ENCODE measurements at places on chromosomes 1 and 21.

- DNase-seq = peak; percentile 77
Measured at GRCh38 chr1:109667452-109668122, at the start of gene GSTM2. TSS of gene GSTM2 (plus strand) at chr1:109668057. CDS start at chr1:109668116, 59 bp downstream.

GRCh38 chr1:13825033-13825432 lies 125.0 kb downstream of the PRDM2 start:
- no peak for DNase-seq

- DNase-seq = no peak
Measured at GRCh38 chr1:172601046-172601630, 57.8 kb upstream of the FASLG start.

GRCh38 chr21:45377866-45378257 lies 27.1 kb upstream of the COL18A1 start:
- no peak for DNase-seq

DNA sequence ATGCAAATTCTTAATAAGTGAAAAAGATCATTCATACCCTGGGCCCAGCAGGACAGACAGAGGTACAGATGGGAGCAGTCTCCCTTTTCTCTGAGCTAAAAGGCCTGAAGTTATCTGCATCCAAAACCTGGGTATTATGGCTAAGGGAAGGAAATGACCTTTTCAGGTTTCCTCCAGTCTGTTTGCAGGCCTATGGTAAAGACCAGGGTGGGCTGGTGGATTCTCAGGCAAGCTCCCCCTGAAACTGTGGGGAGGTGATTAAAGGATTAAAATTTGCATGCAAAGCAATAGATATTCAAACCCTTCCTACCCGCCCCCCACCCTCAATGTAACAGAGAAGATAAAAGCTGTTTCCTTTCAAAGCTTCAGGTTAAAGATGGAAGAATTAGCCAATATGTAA lies 471.8 kb upstream of the RUNX1 start:
- DNase-seq = no peak

GRCh38 chr1:162782671-162783070 lies 7.8 kb upstream of the HSD17B7 start:
- DNase-seq = no peak

DNA sequence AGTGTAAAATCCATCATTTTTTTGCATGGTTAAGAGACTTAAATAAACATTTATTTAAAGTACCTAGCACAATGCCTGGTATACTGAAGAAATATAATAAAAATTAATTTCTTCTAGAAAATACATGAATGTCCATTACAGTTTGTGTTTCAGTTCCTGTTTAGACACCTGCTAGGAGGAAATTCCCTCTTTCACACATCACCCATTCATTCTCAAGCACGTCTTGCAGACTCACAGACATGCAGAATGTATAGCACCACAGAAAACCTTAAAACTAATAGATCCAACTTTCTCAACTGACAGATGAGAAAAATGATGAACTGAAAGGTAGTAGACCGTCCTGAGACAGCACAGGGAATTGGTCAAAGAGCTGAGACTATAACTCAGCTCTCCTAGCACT lies 172.2 kb upstream of the C8B start:
- DNase-seq = no peak

GRCh38 chr1:4106731-4107130 lies 206.7 kb upstream of the C1orf174 start:
- no peak for DNase-seq

DNA sequence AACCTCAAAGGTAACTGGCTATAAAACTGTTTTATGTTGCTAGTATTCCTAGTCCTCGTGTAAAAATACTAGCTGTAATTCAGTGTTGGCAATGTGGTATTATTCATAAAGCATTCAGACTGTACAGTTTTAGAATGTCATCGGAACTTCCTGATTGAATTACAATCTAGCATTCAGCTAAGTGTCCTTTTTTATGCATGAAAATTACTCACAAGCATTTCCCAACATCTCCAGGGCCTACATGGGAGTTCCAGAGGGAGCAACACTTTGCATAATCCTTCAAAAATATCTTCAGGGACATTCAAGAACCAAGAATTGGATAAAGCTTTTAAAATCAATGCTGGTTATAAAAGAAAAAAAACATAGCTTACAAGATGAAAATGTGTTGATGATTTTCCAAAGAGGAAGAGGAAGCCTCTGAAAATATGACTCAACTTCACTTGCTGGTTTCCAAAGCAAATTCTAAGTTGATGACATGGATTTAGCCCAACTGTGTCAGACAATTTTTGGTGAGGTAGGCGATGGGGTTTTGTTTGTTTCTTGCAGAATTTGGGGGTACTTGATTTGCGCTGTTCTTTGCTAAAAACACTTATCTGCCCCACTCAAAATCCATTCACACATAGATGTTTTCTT lies 137.8 kb downstream of the SLC44A5 start:
- DNase-seq = no peak

GRCh38 chr1:55214934-55215193 lies 300 bp downstream of the USP24 start:
- no peak for DNase-seq

GRCh38 chr1:33085332-33085731 lies 4.4 kb downstream of the AZIN2 start:
- no peak for DNase-seq

GRCh38 chr1:48978413-48978812 lies 201.7 kb upstream of the BEND5 start:
- DNase-seq = no peak

GRCh38 chr1:3727042-3727824 lies 25.0 kb upstream of the CCDC27 start:
- no peak for DNase-seq

GRCh38 chr1:89719502-89720306 lies 86.8 kb downstream of the LRRC8C start:
- no peak for DNase-seq

- DNase-seq = no peak
Measured at GRCh38 chr1:158021721-158022120, 28.3 kb downstream of the KIRREL1 start.

DNA sequence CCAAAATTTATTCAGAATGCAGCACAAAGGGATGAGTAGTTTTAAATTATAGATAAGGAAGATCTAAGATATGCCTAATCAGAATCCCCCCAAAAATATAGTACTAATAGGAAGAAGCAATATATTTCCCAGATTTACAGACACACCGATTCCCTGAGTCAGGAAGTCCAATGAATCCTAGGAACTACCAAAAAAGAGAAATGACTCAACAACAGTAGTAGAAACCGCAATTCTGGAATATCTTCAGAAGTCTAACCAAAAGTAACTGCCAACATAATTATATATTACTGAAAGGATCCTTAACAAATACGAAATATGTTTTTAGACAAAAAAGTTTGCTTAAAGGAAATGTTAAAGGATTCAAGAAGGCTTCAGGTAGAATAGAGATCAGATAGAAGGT lies 10.3 kb downstream of the AHCTF1 start:
- no peak for DNase-seq

GRCh38 chr1:1755852-1756251 lies 22.4 kb downstream of the NADK start:
- DNase-seq = no peak

- peak; percentile 30 for DNase-seq
Measured at GRCh38 chr1:227437495-227438008, 119.3 kb upstream of the CDC42BPA start.

GRCh38 chr1:87295445-87296110 lies 33.1 kb upstream of the LMO4 start:
- DNase-seq = no peak

DNA sequence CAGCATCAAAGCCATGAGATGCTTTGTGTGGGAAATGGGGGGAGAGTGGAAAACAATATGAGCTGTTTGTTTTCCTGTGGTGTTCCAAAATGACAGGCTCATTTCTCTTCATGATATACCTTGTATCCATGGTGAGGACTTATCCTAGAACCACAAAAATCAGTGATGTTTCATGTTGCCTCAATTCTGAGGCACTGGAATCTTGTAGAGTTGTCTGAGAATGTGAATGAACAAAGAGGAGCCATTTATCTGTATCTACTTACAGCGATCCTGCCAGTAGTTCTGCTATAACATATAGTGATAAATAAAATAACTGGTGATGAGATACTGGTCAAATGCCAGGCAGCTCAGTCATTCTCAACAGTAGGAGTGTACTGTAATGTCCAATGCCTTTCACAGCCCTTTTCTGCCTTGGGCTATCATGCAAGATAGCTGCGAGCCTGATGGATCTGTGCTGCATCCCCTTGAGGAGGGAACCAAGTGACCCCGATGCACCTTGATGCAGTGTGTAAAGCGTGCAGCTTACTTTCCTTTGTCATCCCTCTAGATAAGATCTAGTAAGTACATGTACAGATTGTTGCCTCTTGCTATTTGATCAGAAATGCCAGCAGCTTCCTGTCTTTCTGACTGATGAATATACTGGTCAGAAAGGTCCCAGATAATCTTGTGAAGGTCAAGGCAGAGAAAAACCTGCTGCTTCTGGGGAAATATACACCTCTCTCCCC lies 52.8 kb downstream of the SLC44A3 start:
- DNase-seq = no peak

DNA sequence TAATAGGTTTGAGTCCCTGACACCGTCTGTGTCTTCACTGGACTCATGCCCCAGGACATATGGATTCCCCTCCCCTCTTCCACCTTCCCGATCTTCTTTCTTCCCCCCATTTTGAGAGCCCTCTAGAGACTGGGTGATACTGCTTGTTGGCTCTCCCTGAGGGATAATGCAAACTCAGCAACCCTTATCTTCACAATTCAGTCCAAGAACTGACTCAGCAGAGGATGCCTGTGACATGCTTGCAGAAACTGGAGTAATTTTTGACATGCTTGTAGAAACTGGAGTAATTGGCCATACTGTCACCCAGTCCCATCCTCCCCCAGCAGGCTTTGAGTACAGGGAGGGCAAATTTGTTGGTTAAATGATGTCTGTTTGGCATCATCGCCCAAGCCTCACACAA lies 127.6 kb upstream of the CTTNBP2NL start:
- no peak for DNase-seq

- DNase-seq = no peak
Measured at GRCh38 chr1:215185067-215185620, 102.6 kb downstream of the KCNK2 start.

DNA sequence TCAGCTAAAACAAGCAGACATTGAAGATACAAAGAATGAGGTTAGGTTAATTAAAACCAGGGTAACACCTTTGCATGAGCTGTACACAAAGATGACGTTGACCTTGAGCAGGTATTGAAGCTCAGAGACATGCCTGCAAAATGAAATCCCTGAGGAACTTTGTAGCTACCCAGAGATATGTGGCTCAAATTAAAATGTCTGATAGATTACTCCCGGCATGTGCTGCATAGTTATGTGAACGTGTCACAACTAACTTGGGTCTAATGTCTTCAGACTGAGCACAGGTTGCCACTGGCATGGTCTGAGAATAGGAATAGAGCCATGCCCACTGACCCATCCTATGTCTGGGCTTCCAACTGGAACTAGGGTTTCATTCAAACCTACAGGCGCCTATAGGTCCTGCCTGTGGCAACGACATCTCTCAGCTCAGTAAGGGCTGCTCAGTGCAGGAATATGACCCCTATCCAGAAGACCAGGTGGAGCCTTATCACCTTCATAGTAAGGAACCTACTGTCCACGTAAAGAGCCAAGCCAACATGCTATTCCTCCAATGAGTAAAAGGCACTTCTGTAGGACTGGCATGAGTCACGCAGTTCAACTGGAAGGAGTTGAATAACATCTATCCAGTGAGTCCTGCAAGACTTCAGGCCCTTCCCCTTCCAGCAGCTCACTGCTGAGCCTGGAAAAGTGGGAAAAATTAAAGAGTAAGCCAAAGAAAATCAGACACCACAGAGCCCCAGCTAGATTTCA lies 60.7 kb downstream of the PRKAB2 start:
- DNase-seq = no peak

DNA sequence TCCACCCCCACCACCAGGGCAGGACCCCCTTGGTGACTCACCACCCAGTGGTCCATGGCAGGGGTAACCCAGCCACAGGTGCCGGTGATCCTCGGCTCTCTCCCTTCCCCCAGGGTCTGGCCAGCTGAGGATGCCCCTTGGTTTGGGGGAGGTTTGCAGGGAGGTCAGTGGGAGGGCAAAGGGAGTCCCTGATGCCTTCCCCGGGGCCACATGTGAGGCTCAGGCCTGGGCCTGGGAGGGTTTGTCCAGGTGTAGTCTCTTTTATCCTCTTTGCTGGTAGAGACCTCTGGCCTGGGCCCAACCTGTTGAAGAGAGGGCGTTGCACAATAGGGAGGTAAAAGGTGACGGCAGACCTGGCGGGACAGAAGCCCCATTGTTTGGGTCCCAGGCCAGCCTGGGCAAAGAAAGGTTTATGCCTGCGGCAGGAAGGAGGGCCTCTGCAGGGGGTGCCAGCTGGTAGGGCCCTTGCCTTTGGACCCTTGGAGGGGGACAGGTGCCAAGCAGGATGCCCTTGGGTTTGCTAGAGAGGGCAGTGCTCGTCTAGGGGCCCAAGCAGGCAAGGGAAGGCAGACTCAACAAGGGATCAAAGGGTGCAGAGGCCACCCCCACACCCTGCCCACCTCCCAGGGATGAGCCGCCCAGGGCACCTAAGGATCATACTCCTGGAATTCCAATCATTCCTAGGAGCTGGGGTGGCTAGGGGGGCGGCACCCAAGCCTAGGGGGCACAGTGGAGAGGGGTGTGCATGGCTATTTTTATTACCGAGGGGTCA lies 760 bp upstream of the TINAGL1 start:
- no peak for DNase-seq

DNA sequence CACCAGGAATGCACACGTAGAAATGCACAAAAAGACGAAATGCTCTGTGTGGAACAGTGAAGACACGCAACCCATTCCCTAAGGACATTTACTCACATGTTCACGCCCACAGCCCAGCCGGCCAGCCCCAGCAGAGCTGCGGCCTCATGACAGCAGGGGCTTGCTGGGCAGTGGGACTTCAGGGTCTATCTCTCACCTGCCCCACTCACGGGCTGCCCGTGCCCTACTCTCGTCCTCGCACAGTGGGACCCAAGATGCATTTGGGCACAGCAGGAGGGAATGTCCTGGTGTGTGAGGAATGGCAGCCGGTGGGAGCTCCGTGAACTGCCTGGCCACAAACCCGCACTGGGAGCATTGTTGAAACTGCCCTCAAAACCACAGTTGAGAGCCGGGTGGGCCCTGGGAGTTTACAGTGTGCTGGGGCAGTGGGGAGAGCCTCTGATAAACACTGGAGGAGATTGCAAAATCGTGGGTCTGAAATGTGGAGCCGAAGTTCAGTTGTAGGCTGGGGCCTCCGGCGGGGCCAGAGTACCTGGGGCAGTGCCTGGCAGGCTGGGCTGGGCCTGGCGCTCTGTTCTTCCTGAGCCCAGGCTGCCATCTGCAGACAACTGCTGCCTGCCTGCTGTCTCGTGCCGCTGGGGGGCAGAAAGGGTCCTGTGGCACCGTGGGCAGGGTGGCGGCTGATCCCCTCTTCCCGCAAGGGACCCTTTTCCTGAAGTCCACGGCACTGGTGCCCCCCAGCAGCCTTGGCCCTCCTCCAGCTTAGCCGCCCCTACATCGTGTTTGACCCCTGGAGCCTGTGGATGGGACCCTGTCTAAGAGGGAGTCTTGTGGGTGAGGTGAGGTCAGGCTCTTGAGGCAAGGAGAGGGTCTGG lies 20.7 kb upstream of the POFUT2 start:
- DNase-seq = no peak
